ENCODE measurements at places on chromosomes 16 and 17.

- DNase-seq, result no peak
Measured at GRCh38 chr16:13291591-13292333, 390.4 kb downstream of the SHISA9 start.

GRCh38 chr17:48621410-48622392 is 4.5 kb downstream of the HOXB9 start:
- no peak for DNase-seq

- DNase-seq, result no peak
Measured at GRCh38 chr17:80379348-80379747, 35.6 kb upstream of the ENDOV start.

DNA sequence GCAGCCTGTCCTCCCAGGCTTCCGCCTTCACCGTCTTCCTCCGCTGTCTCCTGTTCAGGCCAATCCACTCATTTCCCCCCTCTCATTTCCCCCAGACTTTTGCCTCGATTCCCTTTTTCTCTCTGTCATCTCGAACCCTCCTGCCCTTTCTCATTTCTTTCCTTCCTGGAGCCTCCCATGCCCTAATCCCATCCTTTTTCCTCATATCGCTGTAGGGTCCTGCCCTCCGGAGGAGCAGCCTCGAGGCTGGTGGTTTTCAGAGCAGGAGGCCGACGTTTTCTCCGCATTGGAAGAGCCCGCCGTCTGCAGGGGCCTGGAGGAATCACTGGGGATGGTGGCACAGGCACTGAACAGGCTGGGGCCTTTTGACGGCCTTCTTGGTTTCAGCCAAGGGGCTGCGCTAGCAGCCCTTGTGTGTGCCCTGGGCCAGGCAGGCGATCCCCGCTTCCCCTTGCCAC is 597 bp downstream of the OVCA2 start:
- no peak for DNase-seq

- no peak for DNase-seq
Measured at GRCh38 chr16:3665508-3665907, 11.0 kb downstream of the DNASE1 start.

DNA sequence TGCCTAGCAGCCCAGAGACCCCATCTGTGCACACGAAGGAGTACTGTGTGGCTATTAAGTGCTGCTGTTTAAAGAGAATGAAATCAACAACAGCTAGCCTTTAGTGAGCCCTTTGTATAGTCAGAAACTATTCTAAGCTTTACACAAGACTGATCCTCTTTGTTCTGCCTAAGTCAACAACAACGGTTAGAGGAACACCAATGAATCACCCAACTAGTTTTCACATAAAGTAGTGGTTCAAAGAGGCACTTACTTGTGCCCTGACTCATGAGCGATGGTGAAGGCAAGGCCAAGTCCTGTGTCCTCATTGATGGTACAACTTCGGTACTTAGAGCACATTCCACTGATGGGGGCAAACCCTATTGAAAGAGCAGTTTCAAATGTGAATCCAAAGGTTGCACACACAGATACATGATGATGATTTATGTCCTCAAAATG is 75.8 kb downstream of the ADAMTS18 start:
- no peak for DNase-seq

DNA sequence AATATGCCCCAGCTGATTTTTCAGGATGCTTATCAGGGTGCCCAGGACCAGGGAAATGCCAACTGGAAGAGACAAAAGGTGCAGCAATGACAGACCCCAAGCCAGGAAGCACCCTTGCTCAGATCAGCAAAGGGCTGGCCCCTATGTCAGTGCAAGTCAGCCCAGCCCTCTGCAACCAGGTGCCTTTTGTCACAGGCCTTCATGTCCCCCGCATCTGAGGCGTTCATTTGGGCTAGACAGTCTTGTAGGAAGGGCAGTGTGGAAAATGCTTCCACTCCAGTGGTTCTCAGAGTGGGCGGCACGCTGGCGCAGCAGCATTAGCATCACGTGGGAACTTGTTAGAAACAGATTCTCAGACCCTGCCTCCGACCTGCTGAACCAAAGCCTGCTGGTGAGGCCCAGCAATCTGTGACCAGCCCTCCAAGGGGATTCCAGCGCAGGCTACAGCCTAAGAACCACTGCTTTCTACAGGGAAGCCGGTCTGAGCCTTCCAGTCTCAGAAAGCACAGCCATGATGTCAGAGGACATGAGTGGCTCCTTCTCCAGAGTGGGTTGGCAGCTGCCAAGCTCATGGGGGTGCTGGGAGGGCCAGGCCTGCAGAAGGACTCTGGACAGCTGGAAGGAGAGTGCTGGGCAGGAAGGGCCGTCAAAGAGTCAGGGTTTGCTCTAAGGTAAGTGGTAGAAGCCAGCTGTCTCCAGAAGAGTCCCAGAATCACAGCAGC is 13.1 kb downstream of the SLC47A2 start:
- no peak for DNase-seq

DNA sequence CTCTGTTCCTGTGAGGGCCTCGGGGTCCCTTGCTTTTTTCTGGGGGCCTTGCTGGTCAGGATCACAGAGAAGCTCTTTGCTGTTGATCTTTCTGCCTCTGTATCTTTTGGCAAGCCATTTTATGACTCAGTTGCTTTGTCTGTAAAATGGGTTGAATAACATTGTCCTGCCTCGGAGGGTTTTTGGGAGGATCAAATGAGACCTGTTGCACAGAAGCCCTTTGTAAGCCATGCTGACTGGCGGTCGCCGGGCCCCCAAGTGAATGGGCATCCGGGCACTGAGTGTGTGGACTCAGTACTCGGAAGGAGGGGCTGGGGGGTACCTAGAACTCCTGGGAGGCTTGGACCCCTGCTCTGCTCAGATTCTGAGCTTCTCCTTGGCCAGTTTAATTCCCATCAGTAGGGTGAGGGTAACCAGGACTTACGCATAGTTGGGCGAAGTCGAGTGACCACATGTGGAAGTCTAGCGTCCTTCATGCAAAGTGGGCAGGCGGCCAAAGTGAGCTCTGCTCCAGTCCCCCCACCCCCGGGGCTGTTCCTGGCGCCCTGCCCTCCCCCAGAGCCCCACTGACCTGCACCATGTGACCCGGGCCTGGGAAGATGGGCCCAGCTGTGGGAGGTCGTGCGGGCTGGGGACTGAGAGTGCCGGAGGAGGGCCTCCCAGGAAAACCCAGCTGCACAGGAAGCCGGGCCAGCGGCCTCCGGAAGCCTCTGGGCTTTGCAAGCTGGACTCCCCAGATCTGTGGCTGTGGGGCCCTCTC is 284.0 kb downstream of the SEC14L1 start:
- DNase-seq, result no peak

GRCh38 chr16:12087901-12088421 is 111.4 kb downstream of the SNX29 start:
- DNase-seq, result no peak

GRCh38 chr17:6623941-6624340 is 16.6 kb downstream of the KIAA0753 start:
- no peak for DNase-seq

GRCh38 chr17:72571813-72572396 is 451.1 kb downstream of the SOX9 start:
- no peak for DNase-seq

DNA sequence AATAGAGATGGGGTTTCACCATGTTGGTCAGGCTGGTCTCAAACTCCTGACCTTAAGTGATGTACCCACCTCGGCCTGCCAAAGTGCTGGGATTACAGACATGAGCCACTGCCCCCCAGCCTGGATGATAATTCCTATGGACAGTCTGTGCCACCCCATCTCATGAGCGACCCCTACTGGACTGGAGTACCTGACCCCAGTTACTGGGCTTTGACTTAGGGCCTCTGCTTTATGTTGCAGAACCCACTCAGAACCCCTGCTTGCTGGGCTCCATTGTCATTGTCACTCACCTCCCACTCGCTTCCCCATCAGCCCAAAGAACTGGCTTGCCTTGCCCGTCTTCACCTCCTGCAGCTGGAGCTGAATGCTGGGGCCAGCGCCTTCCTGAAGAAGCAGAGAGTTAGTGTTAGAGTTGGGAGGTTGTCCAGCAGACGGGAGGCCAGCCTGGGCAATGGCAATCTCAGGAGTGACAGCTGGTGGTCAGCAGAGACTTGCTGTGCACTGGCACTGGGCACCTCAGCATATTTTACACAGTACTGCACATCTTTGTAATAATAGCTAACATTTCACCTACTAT is 4.0 kb downstream of the TAC4 start:
- DNase-seq, result no peak

DNA sequence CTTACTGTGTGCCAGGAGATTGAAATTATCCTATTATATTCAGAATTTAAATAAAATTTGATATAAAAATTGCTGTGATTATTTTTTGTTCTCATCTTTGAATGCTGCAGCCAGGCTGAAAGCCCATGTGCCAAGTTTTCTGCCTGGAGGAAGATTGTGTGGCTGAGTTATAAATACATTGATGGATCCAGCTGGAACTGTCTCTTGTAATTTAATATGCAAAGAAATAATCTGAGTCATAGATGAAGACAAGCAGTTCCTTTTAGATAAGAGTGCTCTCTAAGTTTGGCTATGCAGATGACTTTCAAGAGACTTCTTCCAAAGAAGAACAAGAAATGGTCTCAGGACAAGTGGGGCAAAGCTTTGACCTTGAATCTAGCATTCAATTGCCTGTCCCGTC is 871.0 kb downstream of the CDH11 start:
- no peak for DNase-seq
